Endothelial cell (in vitro differentiated cells): ENCODE measurements at places on chromosomes 1 and 21. TPM values are rescaled to one million over a fixed set of nuclear protein-coding genes. Genes with fewer than 3 reads are reported as not detected.

The HSD3B1 gene
- total RNA-seq, result not detected

The PTPRF gene
- total RNA-seq, result 145 TPM

DNA sequence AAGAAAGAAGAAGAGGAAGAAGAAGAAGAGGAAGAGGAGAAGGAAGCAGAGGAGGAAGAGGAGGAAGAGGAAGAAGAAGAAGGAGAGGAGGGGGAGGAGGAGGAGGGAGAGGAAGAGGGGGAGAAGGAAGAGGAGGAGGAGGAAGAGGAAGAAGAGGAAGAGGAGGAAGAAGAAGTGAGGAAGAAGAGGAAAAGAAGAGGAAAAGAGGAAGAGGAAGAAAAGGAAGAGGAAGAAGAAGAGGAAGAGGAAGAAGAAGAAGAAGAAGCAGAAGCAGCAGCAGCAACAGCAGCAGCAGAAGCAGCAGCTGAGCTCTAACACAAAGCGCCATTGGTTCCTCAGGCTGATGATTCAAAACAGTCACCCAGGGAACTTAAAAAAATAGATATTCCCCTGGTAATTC is 34.0 kb downstream of the DNAI4 start:
- no peak for DNase-seq

DNA sequence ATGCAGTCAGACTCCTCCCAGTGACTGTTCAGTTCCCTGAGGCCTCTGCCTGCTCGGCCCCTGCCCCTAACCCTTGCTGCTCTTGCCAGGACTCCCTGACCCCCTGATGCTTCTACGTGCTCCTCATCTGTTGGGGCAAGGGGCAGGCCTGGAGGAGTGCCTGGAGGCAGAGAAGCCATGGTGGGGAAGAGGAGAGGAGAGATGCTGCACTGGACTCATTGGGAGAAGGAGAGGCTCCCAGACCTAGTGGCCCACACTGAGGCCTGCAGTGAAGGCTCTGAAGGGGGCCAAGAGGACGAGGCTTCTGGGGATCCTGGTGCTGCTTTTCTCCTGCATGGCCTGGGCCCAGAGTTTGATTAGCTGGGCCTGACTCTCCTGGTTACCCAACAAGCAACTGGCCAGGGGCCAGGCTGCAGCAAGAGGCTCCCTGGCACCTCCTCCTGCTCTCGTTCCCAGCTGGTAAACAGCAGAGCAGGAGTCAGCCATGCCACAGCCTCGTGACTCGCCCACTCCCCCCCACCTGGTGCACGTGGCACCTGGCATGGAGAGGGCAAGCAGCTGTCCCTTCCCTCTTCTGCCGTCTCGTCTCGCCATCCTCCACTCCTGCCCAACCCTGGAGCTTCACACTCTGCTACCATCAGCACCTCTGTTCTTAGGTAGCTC is 847 bp upstream of the RORC start:
- DNase-seq, result no peak

DNA sequence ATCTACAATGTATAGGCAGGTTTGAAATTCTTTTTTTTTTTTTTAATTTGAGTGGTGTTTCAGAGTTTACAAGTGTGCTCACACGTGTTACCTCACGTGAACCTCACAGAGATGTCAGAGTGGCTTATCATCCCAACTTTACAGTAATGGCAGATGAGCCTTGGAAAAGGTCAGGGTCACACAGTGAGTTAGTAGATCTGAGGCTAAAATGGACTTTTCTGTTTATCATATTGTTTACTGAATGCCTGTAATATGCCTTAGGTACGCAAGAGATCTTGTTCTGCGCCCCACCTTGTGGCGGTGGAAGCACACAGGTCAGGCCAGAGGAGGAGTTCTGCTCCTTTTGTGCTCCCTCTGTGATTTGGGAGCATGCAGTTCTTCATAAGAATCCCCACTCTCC is 80.0 kb downstream of the DYRK1A start:
- no peak for DNase-seq

The SYDE2 gene
- total RNA-seq, result 4.2 TPM

DNA sequence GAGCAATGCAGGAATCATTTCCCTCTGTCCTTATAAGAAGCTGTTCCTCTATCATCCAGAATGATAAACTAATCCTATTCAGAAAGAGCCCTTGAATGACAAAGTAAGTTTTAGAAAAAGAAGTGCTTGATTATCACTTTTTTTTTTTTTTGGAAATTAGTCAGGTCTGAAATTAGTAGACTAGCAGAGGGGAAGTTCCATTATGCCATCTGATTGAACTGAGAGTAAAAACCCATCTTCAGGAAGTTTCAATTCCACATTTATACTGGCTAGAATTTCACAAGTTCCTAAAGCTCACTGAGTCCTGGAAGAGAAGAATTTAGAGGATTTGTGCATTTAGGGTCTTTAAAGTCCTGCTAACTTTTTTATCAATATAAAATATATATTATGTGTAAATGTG is 128.8 kb upstream of the COA6 start:
- no peak for DNase-seq

DNA sequence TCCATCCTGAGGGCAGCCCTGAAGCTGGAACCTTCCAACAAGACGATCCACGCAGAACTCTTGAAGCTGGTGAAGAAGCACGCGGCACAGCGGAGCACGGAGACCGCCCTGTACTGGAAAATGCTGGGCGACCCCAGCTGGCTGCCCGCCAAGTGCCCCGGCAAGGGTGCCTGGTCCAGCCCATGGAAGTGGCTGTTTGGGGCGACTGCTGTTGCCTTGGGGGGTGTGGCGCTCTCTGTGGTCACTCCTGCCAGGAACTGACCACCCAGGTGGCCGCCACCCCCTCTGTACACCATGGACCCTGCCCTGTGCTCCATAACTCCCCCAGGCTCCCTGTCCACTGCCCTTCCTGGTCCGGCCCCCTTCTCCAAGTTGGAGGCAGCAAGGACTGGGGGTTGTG is 90.8 kb downstream of the PPP1R12B start:
- DNase-seq, result no peak

DNA sequence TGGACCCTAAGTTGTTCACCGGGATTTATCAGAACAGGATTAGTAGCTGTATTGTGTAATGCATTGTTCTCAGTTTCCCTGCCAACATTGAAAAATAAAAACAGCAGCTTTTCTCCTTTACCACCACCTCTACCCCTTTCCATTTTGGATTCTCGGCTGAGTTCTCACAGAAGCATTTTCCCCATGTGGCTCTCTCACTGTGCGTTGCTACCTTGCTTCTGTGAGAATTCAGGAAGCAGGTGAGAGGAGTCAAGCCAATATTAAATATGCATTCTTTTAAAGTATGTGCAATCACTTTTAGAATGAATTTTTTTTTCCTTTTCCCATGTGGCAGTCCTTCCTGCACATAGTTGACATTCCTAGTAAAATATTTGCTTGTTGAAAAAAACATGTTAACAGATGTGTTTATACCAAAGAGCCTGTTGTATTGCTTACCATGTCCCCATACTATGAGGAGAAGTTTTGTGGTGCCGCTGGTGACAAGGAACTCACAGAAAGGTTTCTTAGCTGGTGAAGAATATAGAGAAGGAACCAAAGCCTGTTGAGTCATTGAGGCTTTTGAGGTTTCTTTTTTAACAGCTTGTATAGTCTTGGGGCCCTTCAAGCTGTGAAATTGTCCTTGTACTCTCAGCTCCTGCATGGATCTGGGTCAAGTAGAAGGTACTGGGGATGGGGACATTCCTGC is 3.9 kb upstream of the OLFML3 start:
- DNase-seq, result no peak

The LIX1L gene
- 83.3 TPM for total RNA-seq

DNA sequence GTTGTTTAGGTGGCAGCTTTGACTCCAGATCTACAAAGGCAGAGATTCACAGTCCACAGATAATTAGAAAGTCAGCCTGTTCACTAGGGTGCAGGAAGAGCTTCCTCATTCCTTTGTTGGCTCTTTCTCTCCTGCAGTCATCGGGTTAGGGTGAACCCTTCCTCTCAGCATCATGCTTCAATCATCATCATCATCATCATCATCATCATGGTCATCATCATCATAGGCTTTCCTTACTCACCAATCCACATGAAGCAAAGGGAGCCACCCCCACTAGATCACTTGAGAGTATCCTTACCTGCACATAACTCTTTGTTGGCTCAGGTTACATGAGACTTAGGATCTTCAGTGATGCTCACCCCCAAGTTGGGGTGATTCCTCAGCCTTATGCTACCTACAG is 19.0 kb downstream of the MPZ start:
- no peak for DNase-seq

DNA sequence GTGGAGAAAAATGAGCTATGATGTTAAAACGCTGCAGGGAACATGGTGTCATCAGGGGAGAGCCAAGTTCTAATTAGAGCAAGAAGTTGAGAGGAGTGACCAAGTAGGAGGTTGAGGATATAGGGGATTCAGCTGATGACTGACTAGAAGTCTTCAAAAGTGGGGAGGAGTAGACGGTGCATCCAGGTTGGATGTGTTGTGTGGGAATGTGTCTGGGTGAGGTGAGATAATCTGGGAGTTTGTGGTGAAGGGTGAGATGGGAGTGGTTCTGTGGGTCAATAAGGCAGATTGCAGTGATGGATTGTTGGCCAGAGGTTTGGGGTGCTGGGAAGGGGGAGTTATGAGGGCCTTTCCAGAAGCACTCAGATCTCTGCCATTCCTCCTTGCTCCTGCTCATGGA is 72.0 kb upstream of the IRF2BP2 start:
- DNase-seq, result no peak

DNA sequence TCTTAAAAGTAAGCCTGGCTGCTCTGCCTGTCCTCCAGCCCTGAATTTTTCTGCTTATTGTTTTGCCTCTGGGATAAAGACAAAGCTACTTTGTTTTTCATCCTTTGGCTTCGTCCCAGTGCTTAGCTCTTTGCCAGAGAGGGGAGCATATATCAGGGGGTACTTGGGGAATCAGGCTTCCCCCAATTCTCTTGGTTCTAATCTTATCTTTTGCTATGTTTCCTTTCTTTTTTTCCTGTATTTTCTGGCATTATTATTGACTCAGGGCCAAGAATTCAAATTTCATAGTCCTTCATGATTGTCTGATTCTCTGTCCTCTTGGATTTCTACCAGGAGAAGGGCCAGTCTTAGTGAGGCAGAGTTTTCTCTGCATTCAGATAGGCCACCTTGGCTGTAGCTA is 51.2 kb downstream of the GIPC2 start:
- DNase-seq, result no peak

- DNase-seq, result peak; percentile 29
Observed at GRCh38 chr1:34781071-34781843, at the start of gene GJB3. Gene GJB3 (plus strand): TSS chr1:34781214. CDS start chr1:34784763, 3,549 bp downstream.

GRCh38 chr1:70353601-70354331 is 756 bp downstream of the ANKRD13C start:
- peak; percentile 30 for DNase-seq

The SH2D1B gene
- not detected for total RNA-seq

DNA sequence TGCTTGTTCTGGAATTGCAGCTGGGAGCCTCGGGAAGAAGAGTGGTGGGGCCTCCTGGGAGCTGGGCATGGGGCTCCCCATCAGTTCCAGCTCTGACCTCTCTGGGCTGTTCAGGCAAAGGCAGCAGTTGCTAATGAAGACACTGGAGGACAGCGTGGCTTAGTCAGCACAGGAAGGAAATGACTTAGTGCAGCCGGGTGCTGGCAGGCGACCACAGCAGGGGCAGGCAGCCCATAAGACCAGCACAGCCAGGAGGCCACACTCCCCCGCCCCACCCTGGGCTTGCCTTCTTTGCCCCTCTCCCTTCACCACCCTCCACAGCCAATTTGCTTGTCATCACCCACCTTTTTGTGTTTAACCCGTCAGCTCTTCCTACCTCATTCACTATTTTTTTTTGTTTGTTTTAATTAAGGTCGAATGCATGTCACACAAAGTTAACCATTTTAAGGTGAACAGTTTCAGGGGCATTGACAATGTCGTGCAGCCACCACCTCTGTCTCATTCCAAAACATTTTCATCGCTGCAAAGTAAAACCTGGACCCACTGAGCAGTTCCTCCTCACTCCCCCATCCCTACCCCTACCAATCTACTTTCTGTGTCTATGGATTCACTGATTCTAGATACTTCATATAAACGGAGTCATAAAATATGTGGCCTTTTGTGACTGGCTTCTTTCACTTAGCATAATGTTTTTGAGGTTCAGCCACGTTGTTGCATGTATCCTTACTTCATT is 10.9 kb downstream of the OLIG2 start:
- DNase-seq, result no peak

- no peak for DNase-seq
Observed at GRCh38 chr21:45513741-45514310, 28.4 kb downstream of the SLC19A1 start.
